ENCODE measurements at places on chromosomes 6 and 20. TPM values are rescaled to one million over a fixed set of nuclear protein-coding genes. Genes with fewer than 3 reads are reported as not detected.

DNA sequence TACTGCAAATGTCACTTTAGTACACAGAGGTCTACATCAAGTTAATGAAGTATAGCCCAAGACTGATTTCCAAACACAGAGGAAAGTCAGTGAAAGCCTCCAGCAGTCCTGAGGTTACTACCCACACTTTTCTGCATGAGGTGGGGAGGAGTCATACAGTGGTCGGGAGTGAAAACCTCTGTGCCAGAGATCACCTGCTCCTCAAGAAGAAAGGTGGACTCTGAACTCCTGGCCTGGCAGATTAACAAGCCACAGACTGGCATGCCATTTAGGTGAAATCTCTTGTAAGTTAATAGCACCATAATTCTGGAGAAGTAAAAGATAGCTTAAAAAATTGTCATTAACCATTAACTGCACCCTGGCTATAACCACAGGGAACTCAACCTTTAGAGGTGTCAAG, 125.0 kb upstream of the LAMP5 start:
- H3K4me3 ChIP-seq = no peak overlapping the region
- H3K4me1 ChIP-seq = no peaks in the 10 kb centered on the region
- H3K36me3 ChIP-seq = no peaks in the 10 kb centered on the region
- DNase-seq = no peak

DNA sequence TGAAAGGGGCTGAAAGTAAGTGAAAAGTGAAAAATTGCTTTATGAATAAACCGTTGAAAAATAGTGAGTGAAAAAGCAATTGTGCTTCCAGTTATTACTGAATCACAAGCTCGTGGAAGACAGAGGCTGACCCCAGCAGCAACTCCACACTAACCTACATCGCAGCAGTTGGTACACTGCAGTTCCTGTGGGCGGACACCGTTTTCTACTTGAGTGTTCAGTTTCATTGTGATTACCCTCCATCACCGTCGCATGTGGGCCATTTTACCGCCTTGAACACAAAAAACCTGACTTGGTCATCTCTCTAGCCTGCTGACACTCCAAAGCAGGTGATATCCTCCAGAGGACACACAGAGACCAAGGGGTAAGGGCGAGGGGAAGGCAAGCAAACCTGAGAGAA, 28.4 kb downstream of the PRDM1 start:
- no peak overlapping the region for H3K27ac ChIP-seq
- H3K4me1 ChIP-seq = no peaks in the 10 kb centered on the region
- no peaks in the 10 kb centered on the region for H3K27me3 ChIP-seq
- H3K4me3 ChIP-seq = no peak overlapping the region
- DNase-seq = no peak
- H3K36me3 ChIP-seq = no peaks in the 10 kb centered on the region

- no peaks in the 10 kb centered on the region for H3K36me3 ChIP-seq
- no peak overlapping the region for H3K27ac ChIP-seq
- DNase-seq = no peak
- peaks cover 10% of the 10 kb centered on the region for H3K4me1 ChIP-seq
- H3K4me3 ChIP-seq = no peak overlapping the region
- no peaks in the 10 kb centered on the region for H3K27me3 ChIP-seq
Observed at GRCh38 chr6:91080871-91081270, 494.0 kb upstream of the MAP3K7 start.

- no peaks in the 10 kb centered on the region for H3K27me3 ChIP-seq
- no peak overlapping the region for H3K4me3 ChIP-seq
- no peak overlapping the region for H3K27ac ChIP-seq
- DNase-seq = no peak
- H3K36me3 ChIP-seq = no peaks in the 10 kb centered on the region
- H3K4me1 ChIP-seq = no peaks in the 10 kb centered on the region
Observed at GRCh38 chr6:150392452-150393220, 23.8 kb downstream of the IYD start.

GRCh38 chr6:116217069-116217468, 36.8 kb downstream of the TSPYL4 start:
- H3K4me1 ChIP-seq = no peaks in the 10 kb centered on the region
- DNase-seq = no peak
- H3K27me3 ChIP-seq = no peaks in the 10 kb centered on the region
- no peaks in the 10 kb centered on the region for H3K36me3 ChIP-seq
- H3K4me3 ChIP-seq = no peak overlapping the region

DNA sequence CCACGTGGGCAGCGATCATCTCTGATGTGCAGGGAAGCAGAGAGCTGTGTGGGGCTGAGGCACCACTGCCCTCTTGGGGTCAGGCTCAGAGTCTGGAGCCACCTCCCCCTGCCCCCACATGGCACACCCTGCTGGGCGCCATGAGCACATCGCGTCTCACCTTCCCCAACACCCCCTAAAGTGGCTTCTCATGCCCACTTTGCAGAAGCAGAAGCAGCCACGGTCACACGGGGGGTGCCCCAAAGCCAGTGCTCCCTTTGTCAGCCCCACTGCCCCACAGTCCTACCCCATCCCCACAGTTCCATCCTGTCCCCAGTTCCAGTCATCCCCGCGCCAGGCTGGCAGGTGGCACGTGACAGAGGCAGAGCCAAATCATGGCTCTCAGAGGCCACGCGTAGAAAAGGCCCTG, 19.5 kb downstream of the SDCBP2 start:
- H3K27ac ChIP-seq = no peak overlapping the region
- DNase-seq = no peak
- H3K4me1 ChIP-seq = no peaks in the 10 kb centered on the region
- H3K4me3 ChIP-seq = no peak overlapping the region

GRCh38 chr6:34947561-34947960, 58.5 kb downstream of the ANKS1A start:
- H3K4me1 ChIP-seq = peaks cover 2% of the 10 kb centered on the region
- no peak for DNase-seq
- H3K27me3 ChIP-seq = no peaks in the 10 kb centered on the region
- no peaks in the 10 kb centered on the region for H3K36me3 ChIP-seq
- H3K27ac ChIP-seq = no peak overlapping the region
- H3K4me3 ChIP-seq = no peak overlapping the region

GRCh38 chr20:47454298-47455132, 47.2 kb upstream of the NCOA3 start:
- no peak for DNase-seq
- H3K4me1 ChIP-seq = no peaks in the 10 kb centered on the region
- no peak overlapping the region for H3K27ac ChIP-seq
- H3K36me3 ChIP-seq = no peaks in the 10 kb centered on the region
- H3K27me3 ChIP-seq = no peaks in the 10 kb centered on the region
- no peak overlapping the region for H3K4me3 ChIP-seq

DNA sequence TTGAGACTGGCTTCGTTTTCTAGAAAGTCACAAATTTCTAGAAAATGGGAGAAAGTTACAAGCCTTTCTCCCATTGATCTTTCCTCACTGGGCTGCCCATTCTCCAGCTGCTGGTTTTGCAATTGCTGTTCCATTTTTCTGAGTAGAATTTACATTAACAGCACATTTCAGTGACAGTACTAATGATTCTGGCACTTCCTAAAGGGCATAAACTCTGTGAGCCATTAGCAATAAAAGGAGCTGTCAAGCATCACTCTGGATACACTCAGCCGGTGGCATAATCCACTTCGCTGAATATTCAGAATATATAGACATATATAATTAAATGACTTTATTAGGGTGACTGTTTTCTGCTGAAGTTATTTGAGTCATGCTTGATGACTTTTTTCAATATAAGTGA, 6.7 kb upstream of the SSTR4 start:
- DNase-seq = no peak
- H3K4me1 ChIP-seq = no peaks in the 10 kb centered on the region
- no peak overlapping the region for H3K27ac ChIP-seq
- no peak overlapping the region for H3K4me3 ChIP-seq
- H3K36me3 ChIP-seq = no peaks in the 10 kb centered on the region
- H3K27me3 ChIP-seq = peaks cover 7% of the 10 kb centered on the region

DNA sequence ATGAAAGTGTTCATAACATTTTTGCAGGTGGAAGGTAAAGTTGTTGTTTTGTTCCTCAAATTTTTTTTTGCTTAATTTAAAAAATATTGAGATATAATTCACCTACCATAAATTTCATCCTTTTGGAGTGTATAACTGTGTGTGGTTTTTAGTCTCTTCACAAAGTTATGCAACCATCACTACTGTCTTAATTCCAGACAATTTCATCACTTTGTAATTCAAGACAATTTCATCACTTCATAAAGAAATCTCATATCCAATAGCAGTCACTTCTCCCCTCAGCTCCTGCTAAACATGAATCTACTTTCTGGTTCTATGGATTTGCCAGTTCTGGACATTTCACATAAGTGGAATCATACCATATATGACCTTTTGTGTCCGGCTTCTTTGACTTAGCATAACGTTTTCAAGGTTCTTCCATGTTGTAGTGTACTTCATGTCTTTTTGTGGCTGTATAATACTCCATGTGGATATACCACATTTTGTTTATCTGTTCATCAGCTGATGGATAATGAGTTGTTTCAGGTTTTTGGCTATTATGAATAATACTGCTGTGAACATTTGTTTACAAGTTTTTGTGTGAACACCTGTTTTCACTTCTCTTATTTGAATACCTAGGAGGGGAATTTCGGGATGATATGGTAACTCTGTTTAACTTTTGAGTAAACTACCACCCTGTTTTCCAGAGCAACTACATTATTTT, 18.8 kb downstream of the ZFAND3 start:
- H3K4me1 ChIP-seq = no peaks in the 10 kb centered on the region
- H3K4me3 ChIP-seq = no peak overlapping the region
- no peaks in the 10 kb centered on the region for H3K36me3 ChIP-seq
- H3K27me3 ChIP-seq = no peaks in the 10 kb centered on the region

GRCh38 chr6:90375681-90376439, 79.2 kb upstream of the BACH2 start:
- no peak overlapping the region for H3K4me3 ChIP-seq
- H3K36me3 ChIP-seq = no peaks in the 10 kb centered on the region
- H3K27ac ChIP-seq = no peak overlapping the region
- DNase-seq = no peak

DNA sequence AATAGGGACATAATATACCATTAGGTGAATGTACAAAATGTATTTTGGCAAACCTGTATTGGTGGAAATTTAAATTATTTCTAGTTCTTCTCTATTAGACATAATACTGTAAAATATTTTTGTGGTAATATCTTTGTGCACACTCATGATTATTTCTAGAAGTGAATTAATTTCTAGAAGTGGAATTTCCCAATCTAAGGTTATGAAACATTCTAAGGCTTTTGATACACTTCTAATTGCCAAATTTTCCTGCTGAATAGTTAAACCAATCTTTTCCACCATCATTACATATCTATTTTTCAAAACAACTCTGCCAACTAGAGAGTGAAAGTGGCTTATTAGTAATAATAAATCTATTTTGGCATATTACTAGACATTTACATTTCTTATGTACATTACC, 1.8 kb upstream of the CCND3 start:
- H3K4me3 ChIP-seq = no peak overlapping the region
- no peaks in the 10 kb centered on the region for H3K27me3 ChIP-seq
- H3K4me1 ChIP-seq = peaks cover 18% of the 10 kb centered on the region
- DNase-seq = no peak
- H3K36me3 ChIP-seq = no peaks in the 10 kb centered on the region

DNA sequence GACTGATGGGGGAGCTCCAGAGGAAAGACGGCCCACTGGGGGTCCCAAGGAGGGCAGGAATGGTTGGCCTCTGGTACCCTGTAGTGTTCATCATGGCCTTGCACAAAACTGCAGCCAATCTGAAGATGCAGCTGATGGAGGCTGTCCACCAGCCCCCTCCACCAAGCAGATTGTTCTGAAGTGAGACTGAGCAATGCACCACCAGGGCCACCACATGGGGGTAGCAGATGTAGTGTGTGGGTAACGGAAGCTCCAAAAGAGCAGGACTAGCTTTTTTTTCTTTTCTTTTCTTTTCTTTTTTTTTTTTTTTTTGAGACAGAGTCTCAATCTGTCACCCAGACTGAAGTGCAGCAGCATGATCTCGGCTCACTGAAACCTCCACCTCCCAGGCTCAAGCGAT, 181.0 kb upstream of the MYLIP start:
- H3K36me3 ChIP-seq = no peaks in the 10 kb centered on the region
- H3K27me3 ChIP-seq = no peaks in the 10 kb centered on the region
- no peak overlapping the region for H3K27ac ChIP-seq

DNA sequence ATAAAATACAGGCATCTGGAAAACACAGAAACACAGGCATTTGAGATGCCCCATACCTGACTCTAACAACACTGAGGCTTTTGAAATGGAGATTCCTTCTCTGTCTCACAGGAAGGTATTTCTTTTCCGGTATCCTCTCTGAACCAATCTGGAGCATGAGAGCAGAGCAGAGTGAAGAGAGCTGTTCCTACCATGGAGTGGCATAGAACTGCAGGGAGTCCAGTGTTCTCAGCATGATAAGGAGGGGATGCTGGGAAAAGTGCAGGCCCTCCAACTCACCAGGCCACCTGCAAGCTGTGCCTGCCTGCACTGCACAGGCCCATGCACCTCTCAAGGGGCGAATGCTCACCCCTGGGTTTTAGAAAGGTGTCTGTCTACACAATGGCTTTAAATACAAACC, 89.2 kb downstream of the FOXA2 start:
- H3K27ac ChIP-seq = no peak overlapping the region
- no peak overlapping the region for H3K4me3 ChIP-seq
- peaks cover 1% of the 10 kb centered on the region for H3K4me1 ChIP-seq

DNA sequence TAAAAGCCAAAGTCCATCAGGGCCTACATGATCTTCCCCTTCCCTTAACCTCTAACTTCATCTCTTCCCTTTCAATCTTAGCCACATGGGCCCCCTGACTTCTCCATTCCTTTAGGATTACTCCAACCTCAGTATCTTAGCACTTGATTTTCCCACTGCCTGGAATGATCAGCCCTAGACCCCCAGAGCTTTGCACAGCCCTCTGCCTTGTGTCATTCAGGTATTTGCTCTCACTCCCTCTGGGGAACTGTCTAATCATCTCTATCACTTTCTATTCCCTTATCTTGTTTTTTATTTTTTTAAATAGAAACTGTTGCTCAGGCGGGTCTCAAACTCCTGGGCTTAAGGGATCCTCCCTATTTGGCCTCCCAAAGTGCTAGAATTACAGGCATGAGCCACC, 13.3 kb upstream of the ZNFX1 start:
- H3K4me3 ChIP-seq = no peak overlapping the region
- no peak for DNase-seq
- H3K36me3 ChIP-seq = peaks cover 53% of the 10 kb centered on the region
- peaks cover 2% of the 10 kb centered on the region for H3K4me1 ChIP-seq
- no peaks in the 10 kb centered on the region for H3K27me3 ChIP-seq

The HCRTR2 gene
- total RNA-seq = 0.19 TPM

The LPA gene
- total RNA-seq = 0.19 TPM

The FAM83D gene
- 62.6 TPM for total RNA-seq

The TSHZ2 gene
- 0.30 TPM for total RNA-seq

The DYNLT2 gene
- total RNA-seq = 1.6 TPM

The WFDC13 gene
- not detected for total RNA-seq

The RGS17 gene
- 12.2 TPM for total RNA-seq

The FBXO9 gene
- total RNA-seq = 58.8 TPM
